Kidney glomerular epithelial cell (primary cell): ENCODE measurements at places on chromosomes 7 and 10.
A peak's percentile ranks its signal among the peaks of the same experiment; 100 is the strongest.

- DNase-seq, result no peak
Measured at GRCh38 chr7:30201921-30202320, 67.1 kb downstream of the MTURN start.

DNA sequence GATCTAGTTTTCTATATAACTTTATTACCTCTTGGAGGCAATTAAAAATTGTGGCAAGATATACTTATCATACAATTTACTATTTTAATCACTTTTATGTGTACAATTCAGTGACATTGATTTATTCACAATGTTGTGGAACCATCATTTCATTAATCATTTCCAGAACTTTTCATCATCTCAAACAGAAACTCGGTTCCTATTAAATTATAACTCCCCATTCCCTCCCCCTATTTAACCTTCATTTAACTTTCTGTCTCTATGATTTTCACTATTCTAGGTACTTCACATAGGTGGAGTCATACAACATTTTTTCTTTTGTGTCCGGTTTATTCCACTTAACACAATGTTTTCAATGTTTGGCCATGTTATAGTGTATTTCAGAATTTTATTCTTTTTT lies 252.8 kb downstream of the REEP3 start:
- DNase-seq, result peak; percentile 3

DNA sequence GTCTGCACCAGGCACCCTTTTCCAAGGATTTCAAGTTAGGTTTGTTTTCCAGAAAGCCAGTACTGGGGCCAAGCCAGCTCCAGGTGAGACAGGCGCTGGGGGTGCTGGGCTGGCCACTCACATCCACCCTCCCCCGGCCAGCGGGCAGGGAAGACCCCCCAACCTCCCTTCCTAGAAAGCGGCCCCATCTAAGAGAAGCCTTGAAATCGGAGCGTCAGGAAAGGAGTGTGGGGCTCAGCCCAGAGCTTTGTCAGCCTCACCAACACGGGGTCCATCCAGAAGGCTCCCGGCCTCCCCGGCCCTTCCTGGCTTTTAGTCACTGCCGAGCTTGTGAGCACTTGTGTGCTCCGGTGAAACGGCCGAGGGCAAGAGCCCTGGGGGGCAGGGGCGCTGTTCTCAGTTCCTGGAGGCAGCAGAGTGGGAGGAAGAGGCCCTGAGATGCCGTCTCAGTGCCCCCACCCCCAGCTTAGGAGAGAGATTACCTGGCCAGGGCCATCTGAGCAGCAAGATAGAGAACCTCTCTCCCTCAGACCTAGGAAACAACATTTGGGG lies 39.6 kb downstream of the PDGFA start:
- DNase-seq, result no peak

DNA sequence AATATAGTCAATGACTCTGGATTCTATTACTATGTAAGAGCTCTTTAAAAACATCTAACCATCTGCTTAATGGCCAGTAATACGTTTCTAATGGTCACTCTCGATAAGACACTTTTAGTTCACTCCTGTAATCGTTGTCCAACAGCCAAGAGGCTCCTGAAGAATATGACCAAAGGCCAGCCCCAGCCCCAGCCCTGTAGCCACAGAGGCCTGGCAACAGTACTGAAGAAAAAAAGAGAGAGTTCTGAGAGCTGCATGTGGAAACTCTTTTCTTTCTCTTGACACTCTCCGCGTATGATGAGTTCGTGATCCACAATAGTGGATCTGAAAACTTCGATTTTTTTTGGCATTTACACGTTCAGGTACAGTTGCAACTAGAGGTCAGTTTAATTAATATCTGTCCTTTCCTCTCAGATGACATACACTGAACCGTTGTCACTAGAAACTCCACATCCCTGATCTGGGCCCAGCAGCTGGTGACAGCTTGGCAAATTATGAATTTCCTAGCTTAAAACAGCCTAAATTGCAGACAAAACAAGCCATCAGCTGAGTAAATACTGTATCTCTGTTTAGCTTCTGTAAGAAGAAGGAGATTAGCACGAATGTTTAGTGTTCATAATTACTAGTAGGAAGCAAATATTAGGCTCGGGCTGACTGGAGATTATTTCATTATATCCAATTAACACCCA lies 456.7 kb downstream of the LRMDA start:
- DNase-seq, result no peak

- no peak for DNase-seq
Measured at GRCh38 chr7:72080341-72080766, 331.8 kb downstream of the CALN1 start.

GRCh38 chr7:141558544-141559183 lies 7.5 kb downstream of the AGK start:
- no peak for DNase-seq

DNA sequence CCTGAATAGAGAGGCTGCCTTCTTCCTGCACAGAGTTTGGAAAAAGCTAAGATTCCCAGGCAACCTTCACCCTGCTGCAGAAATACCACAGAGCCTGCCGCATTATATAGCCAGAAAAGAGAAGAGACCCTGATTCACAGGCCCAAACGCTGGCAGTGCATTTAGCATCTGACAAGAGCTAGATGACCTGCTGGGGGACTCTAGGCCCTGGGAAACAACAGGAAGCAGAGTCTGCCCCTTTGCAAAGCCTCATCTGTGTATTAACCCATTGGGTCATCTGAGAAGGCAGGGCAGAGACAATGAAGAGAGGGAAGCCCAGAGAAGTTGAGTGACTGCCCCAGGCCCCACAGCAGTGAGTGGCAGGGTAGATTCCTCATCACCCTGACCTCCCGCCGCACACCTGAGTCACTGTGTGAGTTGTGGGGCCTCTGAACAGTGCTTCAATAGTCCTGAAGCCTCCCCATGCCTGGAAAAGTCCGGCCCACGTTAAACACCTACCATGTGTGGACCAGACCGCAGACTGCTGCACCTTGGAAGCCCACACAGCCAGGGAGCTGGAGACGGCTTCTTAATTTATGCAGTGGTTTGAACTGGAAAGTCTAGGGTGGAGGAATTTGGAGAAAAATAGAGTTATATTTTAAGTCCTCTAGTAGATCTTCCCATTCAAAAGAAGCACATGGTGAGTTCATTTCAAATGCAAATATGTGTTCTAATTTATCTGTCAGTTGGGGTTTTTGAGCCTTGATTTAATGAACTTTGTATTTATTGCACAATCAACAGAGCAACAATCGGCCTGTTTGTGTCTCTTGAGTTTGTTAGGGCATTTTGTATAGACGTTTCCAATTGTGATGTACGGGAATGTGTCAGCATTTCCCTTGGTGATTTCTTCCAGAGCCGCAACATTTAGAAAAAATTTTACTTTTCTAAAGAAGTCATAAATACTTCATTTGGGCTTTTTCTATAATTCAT lies 80.4 kb upstream of the GPR26 start:
- no peak for DNase-seq

DNA sequence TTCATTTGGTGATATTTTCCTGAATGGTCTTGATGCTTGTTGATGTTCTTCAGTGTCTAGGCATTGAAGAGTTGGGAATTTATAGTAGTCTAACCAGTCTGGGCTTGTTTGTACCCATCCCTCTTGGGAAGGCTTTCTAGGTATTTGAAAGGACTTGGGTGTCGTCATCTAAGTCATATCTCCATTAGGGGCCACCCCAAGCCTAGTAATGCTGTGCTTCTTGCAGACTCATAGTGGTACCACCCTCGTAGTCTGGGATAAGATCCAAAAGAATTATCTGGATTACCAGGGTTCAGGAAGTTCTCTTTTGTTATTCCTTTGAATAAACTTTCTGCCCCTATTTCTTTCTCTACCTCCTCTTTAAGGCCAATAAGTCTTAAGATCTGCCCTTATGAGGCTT lies 319.4 kb upstream of the MYO3A start:
- DNase-seq, result no peak

- DNase-seq, result peak; percentile 22
Measured at GRCh38 chr10:69901628-69902505, 100.2 kb downstream of the COL13A1 start.
